Dermis blood vessel endothelial cell (primary cell): ENCODE measurements at places on chromosomes 3 and 15.

DNA sequence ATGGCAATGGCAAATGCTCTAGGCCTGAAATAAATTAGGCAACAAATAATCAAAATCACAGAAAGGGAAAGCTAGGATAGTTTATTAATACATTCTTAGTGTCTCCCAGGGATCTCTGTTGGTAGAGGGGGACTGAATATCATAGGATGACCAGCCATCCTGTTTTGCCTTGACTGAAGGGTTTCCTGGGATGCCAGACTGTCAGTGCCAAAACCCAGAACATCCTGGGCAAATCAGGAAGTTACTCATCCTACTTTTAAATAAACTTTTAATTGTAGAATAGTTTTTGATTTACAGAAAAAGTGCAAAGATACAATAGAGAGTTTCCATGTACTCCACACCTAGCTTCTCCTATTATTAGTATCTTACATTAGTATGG, 21.8 kb upstream of the SIAH2 start:
- DNase-seq: no peak

- DNase-seq: peak; percentile 69
These were observed 38.2 kb upstream of the GOLGA8B start for GRCh38 chr15:34621675-34622074.

DNA sequence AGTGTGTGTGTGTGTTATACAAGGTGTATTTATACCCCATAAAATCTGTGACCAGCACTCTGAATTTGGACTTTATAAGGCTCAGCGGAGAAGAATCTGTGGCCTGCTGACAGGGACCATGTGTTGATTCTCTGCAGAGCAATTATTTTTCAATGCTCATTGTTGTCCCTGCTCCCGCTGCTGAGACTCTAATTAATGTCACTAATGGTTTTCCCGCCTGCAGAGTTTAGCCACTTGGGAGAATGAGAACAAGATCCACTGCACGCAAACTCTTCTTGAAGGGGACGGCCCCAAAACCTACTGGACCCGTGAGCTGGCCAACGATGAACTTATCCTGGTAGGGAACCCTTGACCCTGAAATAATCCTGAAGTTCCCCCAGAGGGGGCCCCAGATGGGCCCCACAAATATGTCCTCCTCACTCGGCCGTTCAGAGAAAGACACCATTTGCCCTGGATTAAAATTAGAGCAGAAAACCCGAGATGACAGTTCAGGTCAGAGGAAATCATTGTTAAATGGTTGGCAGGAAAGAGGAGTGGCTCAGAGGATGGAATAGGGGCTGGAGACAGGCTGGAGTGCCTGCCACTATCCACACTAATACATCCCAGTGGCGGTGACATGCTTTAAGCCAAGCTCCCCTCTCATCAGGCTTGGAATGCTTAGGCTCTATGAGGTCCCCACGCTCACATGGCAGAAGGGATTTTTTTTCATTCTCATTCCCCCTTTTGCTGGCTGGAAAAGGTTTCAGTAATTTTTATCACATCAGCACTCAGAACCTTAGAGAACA, 3.3 kb downstream of the CRABP1 start:
- DNase-seq: no peak

GRCh38 chr15:84616235-84616634, 15.4 kb downstream of the ZSCAN2 start:
- DNase-seq: peak; percentile 56

- DNase-seq: peak; percentile 22
These were observed 370.1 kb downstream of the LPP start for GRCh38 chr3:188524052-188524451.

DNA sequence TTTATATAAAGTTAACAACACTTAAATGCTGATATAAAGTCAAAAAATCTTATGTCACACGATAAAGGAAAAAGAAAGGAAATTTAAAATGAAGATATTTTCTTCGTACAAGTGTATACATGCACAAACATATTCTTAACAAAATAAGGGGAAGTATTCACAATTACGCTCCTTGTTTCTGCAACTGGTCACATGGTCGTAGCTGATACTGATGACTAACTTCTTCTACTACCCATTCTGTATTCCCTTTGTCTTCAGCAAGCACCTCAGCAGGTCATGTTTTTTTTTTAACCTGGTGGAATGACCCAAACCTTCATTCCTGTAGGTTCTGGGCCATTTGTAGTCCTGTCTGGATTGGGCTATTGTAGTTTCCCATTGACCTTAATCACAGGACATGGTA, 30.0 kb upstream of the CMTM8 start:
- DNase-seq: no peak

GRCh38 chr3:4750306-4750968, 228.8 kb upstream of the BHLHE40 start:
- DNase-seq: peak; percentile 88

DNA sequence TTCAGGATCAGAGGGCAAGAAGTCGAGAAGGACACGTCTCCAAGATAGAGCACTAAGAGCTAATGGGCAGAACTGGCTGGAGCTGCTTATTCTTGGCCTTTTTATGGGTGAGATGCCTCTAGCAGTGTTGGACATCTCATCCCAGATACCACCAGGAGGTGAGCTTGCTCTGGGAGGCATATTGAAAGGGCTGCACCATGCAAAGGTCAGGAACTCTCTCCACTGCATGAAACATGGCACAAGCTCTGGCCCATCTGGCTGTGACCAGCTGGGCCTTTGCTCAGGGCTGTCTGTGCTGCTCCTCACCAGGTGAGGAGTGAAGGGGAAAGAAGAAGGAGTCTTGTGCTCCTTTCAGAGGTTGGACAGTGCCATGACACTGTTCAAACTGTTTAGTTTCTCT, 188.7 kb downstream of the THSD4 start:
- DNase-seq: no peak

GRCh38 chr3:22117091-22117490, 366.1 kb upstream of the ZNF385D start:
- no peak for DNase-seq

- no peak for DNase-seq
These were observed 76.2 kb upstream of the TMEM108 start for GRCh38 chr3:132961991-132962390.

GRCh38 chr3:107745354-107745753, 222.6 kb downstream of the BBX start:
- no peak for DNase-seq
